ENCODE measurements at places on chromosomes 11 and 22.

GRCh38 chr11:87451395-87451794, 413.7 kb downstream of the TMEM135 start:
- no peak for DNase-seq

- peak; percentile 74 for DNase-seq
Measured at GRCh38 chr22:35352214-35353111, 28.4 kb upstream of the HMOX1 start.

DNA sequence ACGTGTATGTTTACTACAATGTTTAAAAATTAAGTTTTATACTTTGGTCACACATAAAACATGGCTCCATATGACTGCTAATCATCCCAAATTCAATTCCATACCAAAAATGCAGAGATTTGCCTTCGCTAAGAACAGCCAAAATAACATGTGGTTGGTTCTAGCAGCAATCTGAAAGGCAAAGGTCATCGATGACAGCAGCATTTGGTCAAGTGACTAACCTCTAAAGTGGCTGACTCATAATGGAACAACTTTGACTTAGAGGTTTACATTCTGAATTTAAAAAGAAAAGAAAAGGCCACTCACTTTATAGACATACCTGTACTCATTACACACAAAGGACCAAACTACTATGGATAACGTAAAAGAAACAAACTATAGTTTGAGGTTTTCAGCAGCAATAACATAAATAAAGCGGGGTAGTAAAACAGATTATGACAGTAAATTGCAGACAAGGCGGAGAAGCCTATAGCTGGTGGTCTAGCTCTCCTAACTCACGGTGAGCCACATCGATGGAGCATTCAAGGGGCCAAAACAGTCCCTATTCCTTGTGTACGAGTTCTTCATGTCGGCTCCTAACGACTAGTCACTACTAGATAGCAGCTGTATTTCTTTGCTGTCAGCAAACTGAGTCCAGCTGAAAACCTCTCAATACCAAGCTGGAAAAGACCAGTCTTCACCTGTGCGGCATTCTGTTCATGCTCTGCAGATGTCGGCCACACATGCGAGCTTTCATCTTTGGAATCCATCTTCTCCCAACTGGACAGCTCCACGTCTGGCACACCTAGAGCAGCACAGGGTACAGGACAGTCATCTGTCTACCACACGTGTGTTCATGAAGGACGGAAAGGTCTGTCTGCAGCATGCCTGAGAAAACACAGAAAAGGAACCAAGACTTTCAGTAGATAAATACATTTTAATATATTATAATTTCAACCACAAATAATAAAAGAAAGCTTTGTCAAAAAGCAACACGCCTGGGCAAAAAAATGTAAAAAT, 42.1 kb downstream of the PRDM10 start:
- DNase-seq: peak; percentile 41

DNA sequence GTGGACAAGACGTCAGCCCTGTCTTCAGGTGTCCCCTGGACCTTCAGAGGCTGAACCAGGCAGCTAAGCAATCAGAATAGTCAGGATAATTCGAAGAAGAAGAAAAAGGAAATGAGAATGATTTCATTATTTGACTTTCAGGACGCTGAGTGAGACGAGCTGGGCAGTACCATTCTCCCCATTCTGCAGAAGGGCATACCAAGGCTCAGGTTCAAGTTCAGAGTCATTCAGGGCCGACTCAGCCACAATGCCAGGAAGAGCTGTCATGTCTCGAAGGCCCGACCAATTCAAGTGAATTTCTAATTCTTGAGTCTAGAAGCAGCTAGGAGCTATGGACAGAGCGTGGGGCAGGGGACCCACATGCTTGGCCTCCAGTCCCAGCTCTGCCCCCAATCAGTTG, 33.8 kb upstream of the CD82 start:
- no peak for DNase-seq

DNA sequence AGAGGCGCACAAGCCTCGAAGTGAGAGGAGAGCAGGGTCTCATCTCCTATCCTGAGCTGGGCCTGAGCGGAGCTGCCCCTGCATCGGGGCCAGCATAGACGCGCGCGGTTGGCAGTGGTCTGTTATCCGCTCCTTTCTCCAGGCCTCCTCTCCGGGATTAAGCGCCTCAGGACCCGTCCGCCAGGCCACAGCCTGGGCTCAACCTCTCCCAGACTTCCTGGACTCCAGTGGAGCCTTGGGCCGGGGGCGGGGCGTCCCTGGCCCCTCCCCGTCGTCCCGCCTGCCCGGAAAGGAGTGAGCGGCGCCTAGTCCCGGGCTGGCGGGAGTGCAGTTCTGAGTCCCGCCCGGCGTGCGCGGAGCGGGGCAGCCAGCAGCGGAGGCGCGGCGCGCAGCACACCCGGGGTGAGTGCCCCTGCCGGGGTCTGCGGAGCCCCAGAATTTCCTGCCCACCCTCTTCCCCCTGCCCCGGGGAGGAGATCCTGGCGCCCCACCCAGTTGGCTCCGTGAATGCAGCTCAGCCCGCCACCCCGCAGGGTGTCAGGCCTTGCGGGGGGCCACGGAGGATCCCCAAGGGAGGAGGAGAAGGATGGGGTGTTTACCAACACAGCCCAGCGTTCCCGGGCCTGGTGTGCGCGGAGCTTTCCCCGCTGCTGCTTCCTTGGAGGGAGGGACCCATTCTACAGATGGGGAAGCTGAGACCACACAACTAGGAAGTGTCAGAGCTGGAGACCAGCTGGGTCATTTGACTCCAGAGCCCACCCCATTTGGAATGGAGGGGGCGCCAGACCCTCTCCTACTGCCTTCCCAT, at the start of gene TCIRG1:
Gene TCIRG1 (plus strand): TSS at position 308 of the 808 bp plus-strand sequence. CDS start 2,247 bp downstream, outside the sequence.
- peak; percentile 86 for DNase-seq

DNA sequence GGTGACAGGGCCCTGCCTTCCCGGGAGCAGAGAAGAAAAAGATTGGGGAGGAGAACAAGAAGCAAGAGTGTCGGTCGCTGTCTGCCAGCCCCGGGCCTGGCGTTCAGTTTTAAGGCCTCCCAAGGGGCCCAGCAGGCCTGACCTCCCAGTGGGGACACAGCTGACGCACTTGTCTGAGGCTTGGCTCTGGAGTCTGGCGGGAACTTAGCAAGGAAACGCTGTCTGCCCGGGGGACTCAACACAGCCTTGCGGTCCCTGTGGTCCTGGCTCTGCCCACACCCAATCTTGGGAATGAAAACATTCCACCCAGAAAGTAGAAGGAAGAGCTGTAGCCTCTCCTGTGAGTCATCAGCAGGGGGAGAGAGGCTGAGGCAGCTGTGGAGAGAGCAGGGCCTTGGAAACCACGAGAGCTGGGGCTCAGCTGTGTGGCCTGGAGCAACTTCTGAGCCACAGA, 54.4 kb downstream of the TRAF6 start:
- no peak for DNase-seq

DNA sequence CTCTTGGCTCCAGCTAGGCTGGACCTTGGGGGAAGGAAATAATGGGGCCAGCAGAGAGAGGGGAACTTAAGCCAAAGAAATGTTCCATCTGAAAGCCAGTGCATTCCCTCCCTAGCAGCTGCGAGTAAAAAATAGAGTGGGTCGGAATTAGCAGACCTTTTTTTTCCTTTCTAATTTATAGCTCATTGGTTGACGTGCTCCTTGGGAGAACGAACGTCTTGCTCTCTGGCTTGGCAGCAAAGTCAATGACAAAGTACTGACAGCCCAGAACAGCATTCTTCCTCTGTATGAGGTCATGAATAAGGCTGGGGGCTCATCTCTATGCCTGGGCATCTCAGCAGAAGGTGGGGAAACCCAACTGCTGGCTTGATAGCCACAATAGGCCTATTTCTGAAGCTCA, 65.0 kb downstream of the SEZ6L start:
- no peak for DNase-seq

DNA sequence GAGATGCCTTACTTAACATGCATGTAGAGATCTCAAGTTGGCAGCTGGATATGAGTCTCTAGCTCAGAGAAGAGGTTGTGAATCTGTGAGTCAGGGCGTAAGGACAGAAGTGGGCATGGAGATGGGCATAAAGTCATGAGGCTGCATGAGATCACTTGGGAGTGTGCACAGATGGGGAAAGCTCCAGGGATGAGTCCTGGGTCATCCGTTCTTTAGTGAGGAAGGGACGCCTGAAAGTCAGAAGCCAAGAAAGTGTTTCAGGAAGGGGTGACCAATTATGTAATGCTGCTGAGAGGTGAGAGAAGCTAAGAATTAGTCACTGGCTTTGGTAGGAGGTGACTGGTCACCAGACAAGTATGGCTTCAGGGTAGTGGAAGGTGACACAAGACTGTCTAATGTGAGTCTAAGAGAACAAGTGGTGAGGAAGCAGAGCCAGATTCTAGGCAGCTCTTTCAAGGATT, 6.7 kb downstream of the ACP2 start:
- DNase-seq: no peak

DNA sequence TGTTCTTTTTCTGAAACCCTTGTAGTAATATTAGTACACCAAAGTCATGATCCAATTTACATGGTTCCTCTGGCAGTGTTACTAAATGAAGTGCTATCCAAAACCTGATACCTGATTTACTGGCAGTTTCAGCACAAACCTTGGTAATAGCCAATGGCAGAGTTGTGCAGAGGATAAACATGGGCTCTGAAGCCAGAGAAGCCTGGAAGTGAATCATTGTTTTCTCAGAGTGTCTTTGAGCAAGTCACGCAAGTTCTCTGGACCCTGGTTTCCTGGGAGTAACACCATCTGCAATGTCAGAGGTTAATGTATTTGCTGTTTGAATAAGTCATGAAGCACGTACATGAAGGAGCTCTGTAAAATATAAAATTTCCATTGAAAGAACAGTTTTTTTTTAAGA, 222.3 kb upstream of the NARS2 start:
- DNase-seq: no peak

DNA sequence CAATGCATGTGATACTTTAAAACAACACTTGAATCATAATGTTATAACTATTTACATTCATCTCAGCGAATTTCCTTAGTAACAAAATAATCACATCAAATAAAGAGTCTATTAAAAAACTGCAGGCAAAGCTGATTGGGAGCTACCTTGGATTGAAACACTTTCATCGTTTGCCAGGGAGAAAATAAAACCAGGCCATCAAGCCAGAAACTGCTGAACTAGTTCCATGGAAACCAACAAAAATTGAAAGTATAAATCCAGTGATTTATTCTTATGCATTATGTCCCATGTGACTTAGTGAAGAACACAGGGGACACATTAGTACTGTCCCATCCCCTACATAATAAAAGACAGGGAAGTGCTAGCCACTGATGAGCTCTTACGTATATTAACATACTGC, 21.7 kb downstream of the SLC35F2 start:
- no peak for DNase-seq

GRCh38 chr11:73139476-73140198, 2.5 kb downstream of the FCHSD2 start:
- DNase-seq: no peak

DNA sequence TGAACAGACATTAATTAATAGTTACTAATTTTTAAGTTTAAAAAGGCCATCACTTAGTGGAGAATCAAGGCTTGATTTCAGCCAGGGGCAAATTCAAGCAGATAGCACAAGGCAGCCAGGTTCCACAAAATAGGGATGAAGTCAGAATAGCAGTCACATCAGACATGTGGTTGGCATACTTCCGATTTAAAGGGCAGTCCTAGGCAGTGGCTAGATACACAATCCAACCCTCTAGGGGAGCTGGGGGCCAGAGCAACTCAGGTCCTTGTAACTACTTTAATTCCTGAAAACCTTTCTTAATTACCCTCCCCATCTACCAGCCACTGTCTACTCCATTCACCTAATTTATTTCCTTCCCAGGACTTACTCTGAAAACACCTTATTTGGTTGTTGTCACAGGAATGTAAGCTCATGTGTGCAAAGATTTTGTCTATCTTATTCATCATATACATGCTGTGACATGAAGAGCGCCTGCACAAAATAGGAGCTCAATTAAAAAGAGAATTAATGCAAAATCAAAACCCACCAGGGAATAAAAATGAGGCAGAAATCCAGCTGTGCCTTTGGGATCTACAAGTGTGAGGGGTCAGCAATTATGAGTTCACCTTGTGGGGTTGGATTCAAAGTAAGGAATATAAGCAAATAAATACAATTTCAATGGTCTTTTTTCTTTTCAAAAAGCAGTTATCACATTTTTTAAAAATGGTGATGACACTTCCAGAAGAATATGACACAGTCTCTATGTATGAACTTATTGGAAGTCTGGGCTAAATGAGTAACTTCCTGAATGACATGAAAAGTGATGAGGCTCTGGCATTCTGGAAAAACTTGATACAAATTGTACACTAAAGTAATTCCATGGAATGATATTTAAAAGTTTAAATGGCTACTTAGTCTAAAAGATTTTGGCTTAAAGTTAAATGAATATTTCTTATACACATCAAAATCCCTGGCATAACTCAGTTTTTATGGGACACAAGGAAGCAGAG, 53.8 kb downstream of the COPB1 start:
- no peak for DNase-seq

All from GM06990 (cell line).